ENCODE measurements at places on chromosomes 5 and 9.

DNA sequence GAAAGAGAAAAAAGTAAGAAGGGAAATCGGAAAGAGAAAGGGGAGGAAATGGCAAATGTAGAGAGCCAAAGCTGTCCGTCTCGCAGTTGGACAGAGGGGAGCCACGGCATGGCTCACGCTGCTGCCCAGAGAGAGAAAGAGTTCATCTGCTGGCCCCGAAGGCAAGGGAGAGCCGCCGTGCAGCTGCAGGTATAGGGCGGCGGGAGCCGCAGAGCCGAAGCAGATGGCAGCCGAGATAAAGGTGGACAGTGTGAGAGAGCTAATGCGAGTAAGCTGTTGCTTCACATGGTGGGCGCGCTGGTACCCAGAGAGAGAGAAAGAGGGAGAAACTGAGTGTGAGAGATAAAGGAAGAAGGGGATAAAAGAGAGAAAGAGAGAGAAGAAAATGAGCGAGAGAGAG, 188.4 kb upstream of the PPP1R26 start:
- no peak for DNase-seq

DNA sequence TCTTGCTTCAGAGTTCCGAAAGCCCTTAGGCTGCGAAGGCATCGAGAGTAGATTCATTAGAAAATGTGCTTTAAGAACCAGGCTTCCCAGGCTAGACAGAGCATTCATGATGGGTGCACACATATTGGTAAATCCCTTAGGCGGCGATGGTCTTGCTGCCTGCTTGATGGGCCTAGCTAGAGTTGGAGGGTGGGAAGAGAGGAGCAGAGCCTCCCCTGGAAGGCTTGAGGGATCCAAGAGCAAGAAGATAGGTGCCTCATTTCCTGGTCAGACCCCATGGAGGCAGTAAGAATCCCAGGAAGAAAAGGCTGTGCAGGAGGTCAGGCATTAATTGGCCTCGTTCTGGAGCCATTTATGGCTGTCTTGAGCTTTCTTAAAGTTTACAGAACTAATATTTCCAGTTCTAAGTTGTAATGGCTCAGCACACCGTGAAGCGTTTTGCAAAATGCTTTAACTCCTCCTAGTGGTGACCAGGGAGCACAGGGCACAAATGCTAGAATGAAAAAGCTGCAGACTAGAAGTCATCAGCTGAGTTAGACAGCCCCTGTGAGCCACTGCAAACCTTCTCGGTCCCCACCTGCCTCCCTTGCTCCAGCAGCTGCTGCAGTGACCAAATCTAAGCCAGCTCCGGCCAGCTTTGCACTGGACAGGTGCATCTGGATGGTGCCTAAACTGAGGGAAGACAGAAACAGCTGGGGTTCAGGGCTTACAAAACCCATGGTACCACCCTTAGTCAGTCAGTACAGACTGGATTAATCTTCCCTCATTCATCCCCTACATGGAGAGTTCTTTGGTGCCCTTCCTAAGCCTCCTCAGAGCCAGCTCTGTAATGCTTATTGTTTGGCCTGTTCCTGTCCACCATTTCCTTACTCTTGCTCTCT, 14.7 kb downstream of the SLC45A2 start:
- DNase-seq = peak; percentile 3

DNA sequence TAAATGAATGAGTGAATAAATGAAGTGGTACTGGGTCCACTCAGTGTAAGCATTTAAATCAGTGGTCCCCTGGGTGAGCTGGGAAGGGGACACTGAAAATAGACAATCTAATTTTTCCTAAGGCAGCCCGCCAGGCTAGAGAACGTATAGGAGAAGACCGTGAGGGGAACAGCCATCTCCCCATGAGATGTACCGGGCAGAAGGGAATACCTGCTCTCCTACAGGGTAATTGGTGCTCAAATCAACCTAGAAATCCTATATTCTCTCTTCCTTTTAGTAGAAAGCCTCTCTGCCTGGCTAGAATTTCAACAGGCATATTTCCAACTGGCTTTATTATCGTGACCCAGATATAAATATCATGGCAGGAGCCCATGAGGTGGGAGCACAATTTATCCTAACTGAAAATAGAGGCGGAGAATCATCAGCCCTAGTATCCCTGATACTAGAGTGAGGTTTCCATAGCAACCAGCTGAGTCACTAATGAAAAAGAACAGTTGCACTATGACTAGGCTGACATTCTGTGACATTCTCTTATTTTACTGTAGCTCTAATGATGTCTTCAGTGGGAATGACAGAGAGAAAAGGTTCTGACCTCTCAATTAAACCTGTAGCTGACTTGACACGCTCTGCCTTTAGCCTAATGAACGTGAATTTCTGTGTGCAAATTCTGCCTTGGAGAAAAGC, 96.5 kb upstream of the CAST start:
- peak; percentile 7 for DNase-seq

- DNase-seq = no peak
Observed at GRCh38 chr9:93148721-93149120, 14.7 kb upstream of the NINJ1 start.

DNA sequence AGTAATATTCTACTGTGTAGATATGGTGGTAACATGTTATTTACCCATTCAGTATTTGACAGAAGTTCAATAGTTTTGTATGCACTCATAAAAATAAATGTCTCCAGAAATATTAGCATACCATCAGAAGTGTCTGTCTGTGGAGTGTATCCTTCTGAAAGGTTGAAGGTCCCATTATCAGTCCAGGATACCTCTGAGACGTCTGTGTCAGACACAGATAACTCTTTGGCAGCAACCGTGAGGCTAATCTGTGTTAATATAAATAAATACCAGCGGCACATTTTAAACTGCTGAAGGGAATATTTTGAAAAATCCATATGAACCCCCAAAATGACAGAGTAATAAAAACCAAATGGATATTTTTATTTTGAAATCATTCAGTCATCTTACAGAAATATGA, 11.9 kb upstream of the ZNF622 start:
- no peak for DNase-seq

DNA sequence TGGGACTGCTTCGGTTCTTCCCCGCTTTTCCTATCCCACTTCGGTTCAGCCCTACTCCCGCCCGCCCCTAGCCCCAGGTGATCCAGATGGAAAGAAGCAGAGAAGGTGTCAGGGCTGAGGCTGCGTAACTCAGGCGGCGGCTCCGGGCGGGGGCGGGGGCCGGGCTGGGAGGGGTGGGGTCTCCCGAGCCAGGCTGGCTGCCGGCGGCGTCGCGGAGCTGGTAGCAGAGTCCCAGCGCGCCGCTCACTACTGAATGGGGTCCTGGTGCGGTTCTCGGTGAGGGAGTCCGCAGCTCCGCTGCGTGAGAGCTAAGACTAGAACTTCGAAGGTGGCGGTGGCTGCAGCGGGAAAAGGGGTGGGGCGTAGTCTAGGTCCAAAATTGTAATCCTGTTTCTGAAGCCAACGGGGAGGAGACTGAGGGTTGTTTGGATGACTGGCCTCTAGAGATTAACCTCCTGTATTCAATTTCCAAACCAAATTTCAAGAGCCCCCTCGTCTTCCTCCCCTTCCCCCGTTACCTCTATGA, 1.4 kb downstream of the PRR16 start:
- DNase-seq = no peak

DNA sequence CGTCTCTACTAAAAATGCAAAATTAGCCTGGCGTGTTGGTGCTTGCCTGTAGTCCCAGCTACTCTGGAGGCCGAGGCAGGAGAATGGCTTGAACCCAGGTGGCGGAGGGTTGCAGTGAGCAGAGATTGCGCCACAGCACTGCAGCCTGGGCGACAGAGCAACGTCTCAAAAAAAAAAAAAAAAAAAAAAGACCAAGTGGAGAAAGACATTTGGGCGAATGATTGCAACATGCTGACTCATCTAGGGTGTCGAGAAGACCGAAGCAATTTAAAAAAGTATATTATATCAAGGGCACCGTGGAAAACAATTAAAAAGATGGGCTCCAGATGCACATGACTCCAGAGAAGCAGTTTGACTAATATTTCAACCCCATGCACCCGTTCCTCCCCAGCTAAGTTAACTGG, 9.2 kb downstream of the KLF4 start:
- no peak for DNase-seq

DNA sequence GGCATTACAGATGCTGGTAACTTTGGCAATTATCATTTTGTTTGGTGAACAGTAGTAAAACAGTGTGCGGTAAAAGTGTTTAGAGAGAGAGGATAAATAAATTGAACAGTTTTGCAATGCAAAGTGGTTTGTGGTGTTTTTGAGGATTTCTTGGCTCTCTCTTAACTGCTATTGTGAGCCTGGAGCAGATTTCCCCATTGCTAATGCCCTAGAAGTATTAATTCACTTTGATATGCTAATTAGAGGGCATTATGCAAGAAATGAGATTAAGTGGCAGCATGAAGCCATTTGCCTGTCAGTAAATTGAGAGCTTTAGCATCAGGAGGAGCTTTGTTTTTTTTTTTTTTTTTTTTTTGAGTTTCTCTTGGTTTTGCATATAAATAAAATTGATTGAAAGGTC, 8.2 kb downstream of the PBX3 start:
- no peak for DNase-seq

GRCh38 chr9:18727904-18728303, 254.0 kb downstream of the ADAMTSL1 start:
- no peak for DNase-seq

DNA sequence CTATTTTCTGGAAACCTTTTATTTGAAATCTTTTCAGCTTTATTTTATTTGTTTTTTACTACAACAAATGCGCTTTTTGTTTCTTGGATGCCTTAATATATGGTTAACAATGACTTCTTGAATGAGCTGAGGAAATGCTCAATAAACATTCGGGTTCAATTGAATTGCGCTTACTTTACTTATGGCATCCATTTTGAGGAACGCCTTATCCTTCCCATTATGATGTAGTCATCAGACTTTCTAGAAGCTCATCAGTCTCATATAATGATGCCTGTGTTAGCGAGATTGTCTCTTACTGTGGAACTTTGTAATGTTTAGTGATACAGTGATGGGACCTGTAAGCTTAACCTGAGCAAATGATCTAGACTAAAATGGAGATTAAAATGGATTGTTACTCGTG, 916 bp downstream of the SHLD3 start:
- DNase-seq = no peak

DNA sequence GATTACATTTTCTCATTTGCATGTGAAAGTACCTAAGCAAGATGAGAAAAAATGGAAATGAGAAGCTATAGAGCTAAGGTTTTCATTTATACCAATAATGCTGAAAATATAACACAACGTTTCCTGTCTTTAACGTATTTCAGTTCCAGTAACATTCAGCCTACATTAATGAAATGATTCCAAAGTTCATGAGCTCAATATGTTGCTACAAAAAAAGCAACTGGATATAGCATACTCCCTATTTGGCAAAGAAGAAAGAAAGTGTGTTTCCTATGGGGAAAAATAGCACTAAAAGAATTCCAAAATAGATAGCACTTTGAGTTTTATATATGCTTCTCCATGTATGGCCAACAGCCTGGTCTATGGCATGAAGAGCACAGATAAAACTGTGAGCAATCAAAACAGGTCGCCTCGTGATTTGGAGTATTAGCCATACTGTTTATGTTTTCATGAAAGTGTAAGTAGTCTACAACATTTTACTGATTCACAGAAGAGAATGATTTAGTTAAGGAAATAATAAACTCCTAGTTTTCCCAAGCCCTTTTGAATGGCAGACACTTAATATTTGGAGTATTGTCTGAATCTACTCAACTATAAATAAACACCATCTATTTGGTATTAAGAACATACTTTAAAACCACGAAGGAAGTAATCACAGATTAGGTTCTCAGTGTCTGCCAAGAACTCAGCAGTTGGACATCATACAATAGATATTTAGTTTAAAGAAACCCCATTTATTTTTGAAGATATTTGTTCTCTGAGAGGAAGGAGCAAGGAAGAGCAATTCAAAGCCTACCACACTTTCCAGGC, 258.7 kb upstream of the RASA1 start:
- no peak for DNase-seq

GRCh38 chr9:17962747-17963146, 383.9 kb downstream of the SH3GL2 start:
- no peak for DNase-seq

- no peak for DNase-seq
Observed at GRCh38 chr9:6904371-6904770, 146.6 kb downstream of the KDM4C start.

DNA sequence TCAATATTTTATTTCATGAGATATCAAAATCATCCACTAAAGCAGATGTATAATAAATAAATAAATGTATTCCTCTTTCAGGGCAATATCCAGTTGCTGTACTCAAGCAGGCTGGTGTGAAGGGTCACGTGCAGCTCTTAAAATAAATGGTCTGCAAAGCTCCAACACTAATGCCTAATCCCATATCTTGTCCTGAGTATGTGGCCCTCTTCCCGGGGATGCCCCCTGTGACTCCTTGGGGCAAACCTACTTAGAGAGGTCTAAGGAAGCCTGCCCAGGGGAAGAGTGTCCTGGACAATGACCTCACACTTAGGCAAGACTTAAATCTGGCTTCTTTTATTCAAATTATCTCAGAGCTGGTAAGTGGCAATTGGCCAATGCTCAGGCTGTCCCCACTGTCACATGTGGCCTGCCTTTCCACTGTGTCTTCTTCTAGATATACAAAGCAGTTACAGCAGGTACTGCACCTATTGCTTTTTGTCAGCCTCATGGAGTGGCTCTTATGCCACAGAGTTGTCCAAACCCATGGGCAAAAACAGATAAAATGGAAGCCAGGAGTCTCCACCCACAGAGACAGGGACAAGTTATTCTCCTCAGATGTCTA, 55.3 kb downstream of the SEMA5A start:
- no peak for DNase-seq

DNA sequence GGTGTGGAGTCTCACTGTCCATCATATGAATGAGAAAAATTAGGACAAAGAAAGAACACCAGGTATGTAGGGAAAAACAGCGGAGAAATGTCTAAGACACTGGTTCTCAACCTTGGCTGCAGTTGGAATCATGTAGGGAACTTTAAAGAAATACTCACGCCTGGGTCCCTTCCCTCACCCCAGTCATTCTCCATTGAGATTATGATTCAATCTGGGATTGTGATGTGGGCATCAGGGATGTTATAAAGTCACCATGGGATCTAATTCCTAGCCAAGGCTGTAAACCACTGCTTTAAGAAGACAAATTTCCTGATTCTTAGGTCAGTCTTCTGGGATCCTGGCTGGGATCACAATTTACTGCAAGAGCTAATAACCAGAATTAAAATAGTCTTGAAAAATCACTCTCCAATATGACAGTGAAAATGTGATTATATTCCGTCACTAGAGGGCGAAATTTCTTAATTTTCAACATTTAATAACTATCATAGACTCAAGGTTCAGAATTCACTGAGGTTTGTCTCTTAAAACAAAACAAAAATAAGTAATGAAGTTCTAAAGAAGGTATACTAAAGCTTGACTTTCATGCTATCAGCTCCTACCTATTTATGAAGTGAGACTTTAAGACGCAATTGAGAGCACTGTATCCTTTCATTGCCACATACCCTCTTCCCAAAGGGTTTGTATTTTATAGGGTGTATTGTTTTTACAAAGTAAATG, 60.5 kb downstream of the GLDC start:
- DNase-seq = peak; percentile 30

- DNase-seq = peak; percentile 52
Observed at GRCh38 chr5:1479581-1480188, 34.4 kb upstream of the SLC6A3 start.

GRCh38 chr9:90945336-90945735, 143.7 kb downstream of the SYK start:
- no peak for DNase-seq

- DNase-seq = no peak
Observed at GRCh38 chr5:174242573-174242972, 197.1 kb downstream of the NSG2 start.

GRCh38 chr9:72207278-72207677, 58.0 kb downstream of the GDA start:
- DNase-seq = no peak

- DNase-seq = no peak
Observed at GRCh38 chr5:154977409-154977808, 36.1 kb upstream of the KIF4B start.

Data from CD4-positive, alpha-beta T cell treated with Interleukin-21 for 1 hour (primary cell).